ENCODE measurements at places on chromosomes 1 and 21. TPM values are rescaled to one million over a fixed set of nuclear protein-coding genes. Genes with fewer than 3 reads are reported as not detected.

The AIDA gene
- 28.1 TPM for total RNA-seq

- no peaks in the 10 kb centered on the region for H3K27me3 ChIP-seq
- H3K4me1 ChIP-seq, result peaks cover 8% of the 10 kb centered on the region
- peak overlapping the region; percentile 73 for H3K27ac ChIP-seq
- no peaks in the 10 kb centered on the region for H3K36me3 ChIP-seq
- no peak overlapping the region for H3K4me3 ChIP-seq
Measured at GRCh38 chr1:232927830-232928505, 22.4 kb upstream of the NTPCR start.

GRCh38 chr1:234836776-234837357 lies 226.9 kb upstream of the IRF2BP2 start:
- H3K27me3 ChIP-seq, result no peaks in the 10 kb centered on the region
- H3K4me3 ChIP-seq, result no peak overlapping the region
- peaks cover 2% of the 10 kb centered on the region for H3K4me1 ChIP-seq

GRCh38 chr1:248825573-248825908 lies 174 bp downstream of the SH3BP5L start:
- peak overlapping the region; percentile 99 for H3K27ac ChIP-seq
- peak overlapping the region; percentile 97 for H3K4me3 ChIP-seq
- H3K27me3 ChIP-seq, result no peaks in the 10 kb centered on the region
- H3K4me1 ChIP-seq, result peaks cover 58% of the 10 kb centered on the region

DNA sequence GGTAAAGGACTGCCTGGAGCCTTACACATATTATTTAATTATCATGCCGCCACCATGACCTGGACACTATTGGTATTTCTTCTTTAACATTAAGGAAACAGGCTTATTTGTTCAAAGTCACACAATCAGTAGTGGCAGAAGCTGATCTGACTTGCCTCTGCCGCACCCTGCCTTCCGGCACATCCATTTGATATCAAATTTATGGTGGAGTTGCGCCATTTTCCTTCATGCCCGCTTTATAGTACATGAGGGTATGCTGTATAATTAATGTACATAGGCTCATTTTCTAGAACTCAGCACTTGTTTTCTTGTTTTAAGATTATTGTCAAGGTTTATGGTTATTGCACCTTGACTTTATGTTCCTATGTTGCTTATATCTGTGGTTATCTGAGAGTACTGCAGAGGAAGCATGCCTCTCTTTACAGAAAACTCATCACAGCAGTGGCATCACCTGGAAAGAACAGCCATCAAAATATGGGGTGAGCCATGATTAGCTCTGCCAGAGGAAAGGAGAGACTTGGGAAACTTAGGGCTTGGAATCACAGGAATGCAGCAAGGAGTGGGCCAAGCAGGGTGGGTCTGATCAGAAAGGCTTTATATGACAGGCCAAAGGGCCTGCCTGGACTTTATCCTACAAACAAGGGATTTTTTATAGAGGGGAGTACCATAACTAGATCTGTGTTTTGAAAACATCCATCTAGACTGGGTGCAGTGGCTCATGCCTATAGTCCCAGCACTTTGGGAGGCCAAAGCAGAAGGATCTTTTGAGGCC lies 72.2 kb upstream of the GJB5 start:
- H3K4me1 ChIP-seq, result peaks cover 5% of the 10 kb centered on the region
- H3K4me3 ChIP-seq, result no peak overlapping the region
- H3K27ac ChIP-seq, result no peak overlapping the region
- no peak for DNase-seq
- no peaks in the 10 kb centered on the region for H3K27me3 ChIP-seq
- no peaks in the 10 kb centered on the region for H3K36me3 ChIP-seq

- H3K4me3 ChIP-seq, result no peak overlapping the region
- H3K4me1 ChIP-seq, result no peaks in the 10 kb centered on the region
- DNase-seq, result no peak
- H3K27ac ChIP-seq, result no peak overlapping the region
Measured at GRCh38 chr21:42576639-42577038, 63.0 kb downstream of the SLC37A1 start.

DNA sequence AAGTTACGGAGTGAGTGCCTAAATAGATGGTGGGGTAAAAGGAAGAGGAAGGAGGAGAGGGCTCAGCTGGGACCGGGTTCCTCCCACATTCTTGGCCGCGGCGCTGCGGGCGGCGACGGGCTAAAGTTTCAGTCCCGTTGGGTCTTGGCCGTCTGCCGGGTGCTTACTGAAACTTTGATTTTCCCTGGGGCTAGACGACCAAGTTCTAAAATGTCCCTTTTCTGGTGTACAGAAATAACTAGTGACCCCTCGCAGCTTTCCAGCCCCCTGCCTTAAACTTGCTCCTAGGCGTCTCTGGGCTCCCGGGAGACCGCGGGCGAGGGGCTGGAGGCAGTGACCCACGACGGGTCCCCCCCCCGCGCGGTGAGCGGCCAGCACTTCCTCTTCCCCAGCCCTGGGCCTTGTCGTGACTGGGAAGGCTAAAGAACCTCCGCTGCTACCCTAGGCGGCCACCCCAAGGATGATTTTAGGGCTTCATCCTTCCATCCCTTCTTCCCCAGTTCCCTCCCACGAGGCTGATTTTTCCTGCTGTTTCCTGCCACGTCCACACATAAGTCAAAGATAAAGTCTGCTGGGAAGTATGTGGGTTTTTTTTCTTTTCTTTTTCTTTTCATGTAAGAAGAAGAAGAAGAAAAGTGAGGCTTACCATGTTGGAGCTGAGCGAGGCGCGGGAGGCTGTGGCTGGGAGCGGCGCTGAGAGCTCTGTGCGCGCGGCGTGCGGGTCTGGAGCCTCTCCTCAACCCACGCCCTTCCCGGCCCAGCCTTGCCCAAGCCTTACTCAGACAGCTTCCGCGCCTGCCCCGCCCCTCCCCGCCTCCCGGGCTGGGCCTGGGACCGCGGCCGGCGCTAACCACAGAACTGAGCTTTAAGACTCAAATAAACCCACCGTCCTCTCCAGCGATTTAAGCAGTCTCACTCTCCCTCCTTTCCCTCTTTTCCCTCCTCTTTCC lies at the start of gene S100A11:
Gene S100A11, minus strand, starts transcription at position 738 of the 950 bp plus-strand sequence. Its CDS starts 89 bp downstream, at position 649.
- no peaks in the 10 kb centered on the region for H3K36me3 ChIP-seq
- peak within 1 kb of the TSS; percentile 60 for H3K4me3 ChIP-seq
- H3K27ac ChIP-seq, result peak within 1 kb of the TSS; percentile 84
- DNase-seq, result peak; percentile 68

GRCh38 chr1:206649261-206649921 lies 14.1 kb downstream of the DYRK3 start:
- no peaks in the 10 kb centered on the region for H3K27me3 ChIP-seq
- H3K4me3 ChIP-seq, result no peak overlapping the region
- H3K27ac ChIP-seq, result peak overlapping the region; percentile 44

DNA sequence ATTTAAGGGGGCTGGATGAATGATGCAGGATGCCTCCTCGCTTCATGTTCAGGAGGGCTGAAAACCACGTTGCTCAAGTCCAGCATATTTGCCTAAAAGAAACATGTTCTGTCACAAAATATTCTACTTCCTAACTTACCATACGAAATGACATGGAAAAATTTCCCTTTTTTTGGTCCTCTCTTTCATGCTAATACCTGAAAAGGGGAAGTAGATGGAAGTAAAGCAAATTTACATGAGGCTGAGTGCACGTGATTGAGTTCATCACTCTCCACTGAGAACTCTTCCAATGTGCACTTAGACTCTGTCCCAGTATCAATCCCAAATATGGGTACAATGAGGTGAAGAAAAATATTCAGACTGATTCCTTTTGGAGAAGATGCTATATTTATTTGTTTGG lies 23.0 kb downstream of the XCL2 start:
- H3K4me1 ChIP-seq, result no peaks in the 10 kb centered on the region
- no peak overlapping the region for H3K27ac ChIP-seq
- H3K36me3 ChIP-seq, result no peaks in the 10 kb centered on the region
- H3K27me3 ChIP-seq, result no peaks in the 10 kb centered on the region

DNA sequence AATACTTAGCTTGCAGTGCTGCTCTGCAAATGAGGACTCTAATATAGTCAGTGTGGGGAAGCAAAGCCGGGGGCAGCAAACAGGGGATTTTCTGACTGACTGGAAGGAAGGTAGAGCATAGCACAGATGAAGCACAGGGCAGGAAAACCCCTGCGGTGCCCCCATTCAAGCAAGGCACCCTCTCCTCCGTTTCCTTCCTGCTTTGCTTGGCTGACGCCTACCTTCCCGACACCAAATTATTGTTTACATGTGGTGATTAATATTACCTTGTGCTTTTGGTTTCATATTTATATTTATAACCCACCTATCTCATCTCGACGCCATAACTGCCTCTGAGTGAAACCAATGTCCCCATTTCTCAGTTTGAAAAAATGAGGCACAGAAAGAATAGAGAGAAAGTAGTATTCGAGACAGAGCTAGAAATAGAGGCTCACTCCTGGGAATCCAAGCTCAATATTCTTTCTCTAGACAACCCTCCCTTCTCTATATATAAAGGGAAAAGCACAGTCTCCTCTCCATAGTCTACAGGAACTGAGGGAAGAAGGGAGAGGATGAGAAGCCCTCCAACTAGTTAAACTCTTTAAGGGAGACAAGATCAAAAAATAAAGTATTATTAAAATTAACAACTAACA lies 41.3 kb downstream of the PIK3C2B start:
- H3K4me3 ChIP-seq, result no peak overlapping the region
- H3K27ac ChIP-seq, result peak overlapping the region; percentile 92
- no peaks in the 10 kb centered on the region for H3K27me3 ChIP-seq

All from gastrocnemius medialis (tissue), 4 donors.